SHP77 treated with DMSO at 0.1 percent for 48 hours (cell line): ENCODE measurements at places on chromosomes 6 and 20.

DNA sequence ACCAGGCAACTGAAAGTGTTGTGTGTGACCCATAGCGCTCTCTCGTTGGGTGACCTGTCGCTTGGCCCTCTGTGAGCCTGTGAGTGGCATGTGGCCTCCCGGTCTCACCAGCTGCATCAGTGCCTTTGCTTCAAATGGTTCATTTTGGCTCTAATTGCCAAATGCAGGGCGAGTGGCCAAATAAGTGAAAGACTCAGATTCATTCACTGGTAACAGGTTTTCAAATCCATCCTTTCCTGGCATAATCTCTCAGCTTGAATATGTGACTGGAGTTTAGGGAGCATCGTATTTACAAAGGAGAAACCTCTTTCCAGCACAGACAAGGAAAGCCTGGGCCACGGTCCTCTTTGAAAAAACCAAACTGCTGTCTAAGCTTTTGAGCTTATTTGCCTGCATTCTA, 321.6 kb upstream of the QKI start:
- no peak for DNase-seq

DNA sequence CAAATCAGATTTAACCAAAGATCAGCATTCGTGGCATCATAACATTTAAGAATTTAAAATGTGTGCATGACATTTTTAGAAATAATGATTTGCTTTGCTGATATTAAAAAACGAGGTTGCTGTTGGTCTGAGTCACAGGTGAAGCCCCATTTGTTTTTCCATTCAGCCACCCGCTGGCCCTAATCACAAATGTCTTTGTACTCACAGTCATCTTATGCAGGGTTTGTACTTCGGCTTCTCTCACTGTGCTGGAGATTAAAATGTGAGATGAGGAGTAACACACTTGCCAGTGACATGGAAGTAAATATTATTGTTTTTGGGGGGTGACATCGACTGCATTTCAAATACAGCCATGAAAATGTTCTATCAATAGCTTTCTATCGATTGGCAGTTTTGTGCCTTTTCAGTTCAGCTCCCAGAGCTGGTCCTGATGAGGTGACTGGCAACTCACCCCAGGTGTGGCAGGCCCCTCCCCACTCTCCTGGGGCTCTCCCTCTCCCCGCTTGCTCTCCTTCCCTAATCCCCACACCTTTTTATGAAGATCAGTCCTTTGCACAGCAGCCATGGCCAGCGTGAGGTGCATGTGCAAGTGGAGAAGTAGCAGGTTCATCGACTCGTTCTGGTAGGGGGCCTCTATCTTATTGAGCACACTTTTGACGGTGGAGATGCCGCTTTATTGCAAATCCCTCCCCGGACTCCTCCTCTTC, 58.8 kb upstream of the FUCA2 start:
- no peak for DNase-seq

DNA sequence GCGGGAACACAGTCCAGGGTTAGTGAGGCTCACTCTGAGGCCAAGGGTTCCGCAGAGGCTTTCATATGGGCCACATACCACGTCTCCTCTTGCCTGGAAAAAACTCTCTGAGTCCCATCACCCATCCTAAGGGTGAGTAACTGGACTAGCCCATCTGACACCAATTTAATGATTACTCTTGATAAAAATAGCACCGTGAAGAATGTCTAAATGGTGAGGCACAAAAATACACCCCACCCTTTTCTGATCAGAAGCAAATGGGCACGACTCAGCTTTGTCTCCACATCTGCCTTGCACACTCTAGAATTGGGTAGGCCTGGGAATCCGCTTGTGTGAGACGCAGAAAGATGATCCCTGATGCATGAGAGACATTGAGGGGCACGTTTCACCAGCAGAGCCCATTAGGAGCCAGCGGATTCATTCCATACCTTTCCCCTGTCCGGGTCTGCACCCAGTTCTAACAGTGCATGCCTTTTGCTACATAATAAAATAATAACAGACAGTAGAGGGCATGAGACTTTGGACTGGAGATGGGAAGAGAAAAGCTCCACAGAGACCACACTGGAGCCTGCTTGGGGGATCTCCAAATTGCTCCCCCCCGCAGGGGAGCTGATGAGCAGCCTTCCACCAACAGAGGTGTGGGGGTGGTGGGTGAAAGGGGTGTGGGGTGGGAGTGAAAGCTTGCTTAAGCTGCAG, 110.0 kb upstream of the KCNK16 start:
- no peak for DNase-seq

- no peak for DNase-seq
Observed at GRCh38 chr20:19335916-19336315, 123.5 kb downstream of the SLC24A3 start.

DNA sequence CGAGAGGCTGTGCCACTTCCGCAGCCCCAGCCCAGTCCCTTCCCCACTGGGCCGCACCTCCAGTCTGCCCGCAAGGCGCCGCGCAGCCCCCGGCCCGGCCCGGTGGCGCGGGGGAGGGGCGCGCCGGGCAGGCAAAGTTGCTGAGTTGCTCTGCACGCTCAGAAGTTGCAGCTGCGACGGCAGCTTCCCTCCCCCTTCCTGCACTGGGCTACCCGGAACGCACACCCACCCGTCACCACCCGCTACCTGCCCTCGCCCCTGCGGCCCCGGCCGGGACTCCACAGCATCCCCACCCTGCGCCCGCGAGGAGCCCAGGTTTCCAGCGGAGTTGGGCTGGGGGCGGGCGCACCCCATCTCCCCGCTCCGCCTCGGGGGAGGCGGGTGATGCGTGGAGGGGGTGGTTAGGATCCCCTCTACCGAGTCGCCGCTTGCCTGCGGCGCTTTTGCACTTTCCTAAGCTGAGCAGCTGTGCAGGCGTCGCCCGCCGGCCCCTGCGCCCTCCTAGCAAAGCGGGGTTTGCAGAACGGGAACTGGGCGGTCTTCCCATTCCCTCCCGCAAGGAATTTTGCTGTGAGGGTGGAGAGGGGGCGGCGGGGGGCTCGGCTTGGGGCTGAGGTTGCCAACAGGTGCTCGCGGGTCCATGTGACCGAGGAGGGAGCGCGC, 55.9 kb upstream of the RREB1 start:
- no peak for DNase-seq

DNA sequence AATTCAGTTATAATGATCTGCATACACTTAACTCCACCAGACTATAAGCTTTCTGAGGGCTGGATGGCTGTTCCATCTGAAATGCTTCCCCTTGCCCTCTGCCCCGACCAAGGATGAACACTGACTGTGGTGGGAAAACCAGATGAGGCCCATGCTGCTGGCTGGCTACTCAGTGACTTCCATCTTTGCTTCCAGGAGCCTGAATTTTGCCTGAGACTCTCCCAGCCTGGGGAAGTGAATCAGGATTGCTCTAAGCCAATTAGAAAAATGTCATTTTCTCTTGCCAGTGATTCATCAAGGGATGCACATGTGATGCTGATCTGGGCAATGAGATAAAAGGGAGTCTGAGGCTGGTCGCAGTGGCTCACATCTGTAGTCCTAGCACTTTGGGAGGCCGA, 1.7 kb upstream of the TOMM34 start:
- no peak for DNase-seq

- peak; percentile 31 for DNase-seq
Observed at GRCh38 chr6:125182237-125183008, 28.9 kb downstream of the TPD52L1 start.

DNA sequence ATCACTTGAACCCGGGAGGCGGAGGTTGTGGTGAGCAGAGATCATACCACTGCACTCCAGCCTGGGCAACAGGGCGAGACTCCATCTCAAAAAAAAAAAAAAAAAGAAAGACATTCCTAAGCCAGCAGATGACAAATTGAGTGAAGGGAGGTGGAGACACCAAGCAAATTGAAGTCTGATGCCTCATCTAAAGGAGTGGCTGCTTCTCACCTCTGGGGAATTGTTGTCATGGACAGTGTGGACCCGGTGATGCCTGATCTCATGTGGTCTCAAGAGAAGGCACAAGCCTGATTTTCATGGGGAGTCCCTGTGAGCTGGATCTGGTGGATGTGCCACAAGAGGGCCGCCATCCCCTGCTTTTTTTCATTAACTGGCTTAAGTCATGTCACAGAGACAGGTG, 272.0 kb downstream of the ZNF217 start:
- no peak for DNase-seq

- DNase-seq, result no peak
Observed at GRCh38 chr20:53154540-53154939, 182.4 kb downstream of the TSHZ2 start.

GRCh38 chr6:159680104-159680503, 12.9 kb downstream of the SOD2 start:
- DNase-seq, result no peak

DNA sequence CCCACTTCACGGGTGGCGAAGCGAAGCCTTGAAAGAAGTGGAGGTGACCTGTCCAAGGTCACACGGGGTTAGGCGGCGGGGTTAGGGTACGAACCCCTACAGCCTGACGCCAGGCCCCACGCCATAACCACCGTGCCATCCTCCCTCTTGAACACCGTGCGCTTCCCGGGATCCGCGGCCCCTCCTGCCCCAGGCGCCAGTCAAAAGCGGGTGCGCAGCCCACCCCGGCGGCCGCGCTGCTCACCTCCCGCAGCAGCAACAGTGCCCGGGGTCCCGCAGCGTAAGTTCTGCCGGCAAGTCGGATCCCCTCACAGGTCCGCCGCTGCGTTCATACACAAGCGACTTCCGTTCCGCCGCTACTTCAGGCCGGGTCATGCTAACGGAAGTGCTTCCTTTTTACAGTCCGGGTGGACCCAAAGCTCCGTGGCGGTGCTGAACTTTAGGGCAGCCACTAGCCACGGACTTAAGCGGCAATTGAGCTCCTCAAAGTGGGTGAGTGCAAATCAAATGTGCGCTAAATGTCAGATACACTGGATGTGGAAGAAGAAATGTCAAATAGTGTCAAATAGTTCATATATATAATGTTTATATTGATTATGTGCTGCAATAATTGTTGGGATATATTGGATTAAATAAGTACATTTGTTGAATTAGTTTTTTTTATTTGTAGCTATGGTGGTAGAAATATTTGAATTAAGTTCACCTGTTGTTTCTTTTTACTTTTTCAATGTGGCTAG, at the start of gene CDK5RAP1:
TSS of gene CDK5RAP1 (minus strand) at position 336 of the 737 bp plus-strand sequence. CDS start 4,455 bp downstream, outside the sequence.
- DNase-seq, result peak; percentile 27

DNA sequence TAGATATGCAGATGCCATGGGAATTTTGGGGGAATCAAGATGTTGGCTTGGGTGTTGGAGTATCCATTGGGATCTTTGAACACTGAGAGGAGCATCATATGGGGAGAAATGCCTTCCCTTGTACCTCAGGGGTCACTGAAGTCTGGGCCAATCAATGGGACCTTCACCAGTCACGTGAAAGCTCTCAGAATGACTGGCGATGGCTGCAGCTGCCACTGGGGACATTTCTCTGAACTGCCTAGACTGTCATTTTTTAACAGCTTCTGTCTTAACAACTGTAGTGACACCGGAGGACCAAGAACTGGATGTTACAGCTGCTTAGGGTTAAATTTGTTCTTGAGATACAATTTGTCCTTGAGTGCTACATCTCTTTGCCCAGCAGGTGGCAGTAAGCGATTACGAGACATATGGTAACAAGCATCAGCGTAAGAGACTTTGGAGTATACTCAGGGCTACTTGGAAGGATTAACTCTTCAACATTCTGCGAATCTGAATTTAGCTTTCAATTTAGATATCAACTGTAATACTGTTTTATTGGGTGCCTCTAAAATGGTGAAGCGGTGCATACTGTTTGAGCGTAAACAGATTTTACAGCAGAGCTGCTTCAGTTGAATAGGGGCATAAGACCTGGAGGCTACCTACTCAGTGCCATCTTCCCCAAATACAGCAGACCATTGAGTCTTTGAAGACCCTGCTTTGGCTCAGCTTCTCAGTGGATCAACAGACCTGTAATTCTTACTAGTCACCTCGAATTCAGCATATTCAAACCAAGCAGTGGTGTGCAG, 36.0 kb downstream of the CCN2 start:
- peak; percentile 20 for DNase-seq

GRCh38 chr6:100630536-100630935, 165.8 kb upstream of the SIM1 start:
- no peak for DNase-seq
